ENCODE measurements at places on chromosomes 7 and 10. TPM values are rescaled to one million over a fixed set of nuclear protein-coding genes. Genes with fewer than 3 reads are reported as not detected.

DNA sequence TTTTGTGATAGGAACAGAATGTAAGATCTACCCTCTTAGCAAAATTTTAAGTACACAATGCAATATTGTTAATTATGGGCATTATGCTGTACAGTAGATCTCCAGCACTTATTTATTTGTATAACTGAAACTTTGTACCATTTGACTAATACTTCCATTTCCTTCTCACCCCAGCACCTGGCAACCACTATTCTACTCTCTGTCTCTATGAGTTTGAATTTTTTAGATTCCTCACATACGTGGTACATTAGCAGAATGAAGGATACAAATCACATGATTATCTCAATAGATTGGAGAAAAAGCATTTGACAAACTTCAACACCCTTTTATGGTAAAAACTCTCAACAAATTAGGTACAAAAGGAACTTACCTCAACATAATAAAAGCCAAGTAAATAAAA lies 90.3 kb upstream of the DLX6 start:
- H3K27ac ChIP-seq = no peak overlapping the region
- H3K27me3 ChIP-seq = no peaks in the 10 kb centered on the region
- H3K36me3 ChIP-seq = no peaks in the 10 kb centered on the region
- H3K4me1 ChIP-seq = no peaks in the 10 kb centered on the region
- no peak overlapping the region for H3K4me3 ChIP-seq
- no peak for DNase-seq

- H3K36me3 ChIP-seq = no peaks in the 10 kb centered on the region
- H3K27me3 ChIP-seq = no peaks in the 10 kb centered on the region
- DNase-seq = no peak
- no peak overlapping the region for H3K27ac ChIP-seq
- no peaks in the 10 kb centered on the region for H3K4me1 ChIP-seq
These were observed 11.7 kb upstream of the ZNF239 start for GRCh38 chr10:43585981-43586729.

- no peaks in the 10 kb centered on the region for H3K36me3 ChIP-seq
- DNase-seq = no peak
- no peak overlapping the region for H3K4me3 ChIP-seq
- H3K27ac ChIP-seq = no peak overlapping the region
- no peaks in the 10 kb centered on the region for H3K4me1 ChIP-seq
These were observed 10.9 kb downstream of the BPGM start for GRCh38 chr7:134657526-134657925.

GRCh38 chr7:16063716-16064675 lies 357.3 kb downstream of the CRPPA start:
- no peak overlapping the region for H3K27ac ChIP-seq
- H3K4me3 ChIP-seq = no peak overlapping the region
- H3K27me3 ChIP-seq = no peaks in the 10 kb centered on the region
- H3K36me3 ChIP-seq = no peaks in the 10 kb centered on the region
- DNase-seq = no peak

GRCh38 chr10:132654121-132654571 lies 116.6 kb downstream of the INPP5A start:
- no peak overlapping the region for H3K4me3 ChIP-seq
- peaks cover 37% of the 10 kb centered on the region for H3K36me3 ChIP-seq
- H3K4me1 ChIP-seq = no peaks in the 10 kb centered on the region
- no peaks in the 10 kb centered on the region for H3K27me3 ChIP-seq

GRCh38 chr7:129780257-129780973 lies 168.9 kb downstream of the NRF1 start:
- H3K27me3 ChIP-seq = peaks cover 65% of the 10 kb centered on the region
- DNase-seq = peak; percentile 39
- peak overlapping the region; percentile 72 for H3K27ac ChIP-seq

DNA sequence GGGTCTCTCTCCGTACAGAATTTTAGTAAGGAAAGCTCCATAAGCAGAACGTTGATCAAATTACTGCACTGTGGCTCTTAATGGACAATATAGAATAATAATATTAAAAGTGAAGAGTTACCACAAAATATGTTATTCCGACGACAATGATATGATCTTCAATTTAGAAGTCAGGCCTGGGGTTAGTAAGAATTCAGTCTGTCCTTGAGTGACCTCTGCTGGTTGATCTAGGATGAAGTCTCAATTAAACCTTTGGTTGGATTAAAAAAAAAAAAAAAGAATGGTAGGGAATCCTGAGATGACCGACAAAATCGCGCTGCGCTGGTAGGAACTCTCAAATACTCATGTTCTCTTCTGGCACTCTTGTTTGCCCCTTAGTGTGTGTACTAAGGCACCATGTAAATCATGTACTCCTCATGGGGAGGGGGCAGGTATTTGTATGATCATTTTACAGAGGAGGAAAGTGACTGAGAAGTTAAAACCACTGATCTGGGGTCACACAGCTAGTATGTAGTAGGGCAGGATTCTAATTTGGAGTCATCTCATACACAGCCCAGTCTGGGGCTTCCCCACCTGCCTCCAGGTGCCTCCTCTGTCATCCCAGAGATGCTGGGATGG lies 161.3 kb upstream of the NPVF start:
- DNase-seq = no peak
- no peaks in the 10 kb centered on the region for H3K4me1 ChIP-seq
- no peak overlapping the region for H3K27ac ChIP-seq
- no peaks in the 10 kb centered on the region for H3K27me3 ChIP-seq
- H3K36me3 ChIP-seq = no peaks in the 10 kb centered on the region
- no peak overlapping the region for H3K4me3 ChIP-seq

GRCh38 chr10:3424111-3424851 lies 251.7 kb upstream of the PITRM1 start:
- H3K36me3 ChIP-seq = no peaks in the 10 kb centered on the region
- H3K4me3 ChIP-seq = no peak overlapping the region
- no peak for DNase-seq

- peaks cover 16% of the 10 kb centered on the region for H3K4me1 ChIP-seq
- DNase-seq = peak; percentile 71
- H3K4me3 ChIP-seq = peak overlapping the region; percentile 73
- peak overlapping the region; percentile 100 for H3K27ac ChIP-seq
These were observed 4.9 kb downstream of the TRIM8 start for GRCh38 chr10:102648889-102649796.

GRCh38 chr10:129344103-129344502 lies 122.9 kb upstream of the MGMT start:
- no peaks in the 10 kb centered on the region for H3K36me3 ChIP-seq
- H3K4me1 ChIP-seq = no peaks in the 10 kb centered on the region
- H3K4me3 ChIP-seq = no peak overlapping the region
- H3K27me3 ChIP-seq = no peaks in the 10 kb centered on the region
- no peak overlapping the region for H3K27ac ChIP-seq

DNA sequence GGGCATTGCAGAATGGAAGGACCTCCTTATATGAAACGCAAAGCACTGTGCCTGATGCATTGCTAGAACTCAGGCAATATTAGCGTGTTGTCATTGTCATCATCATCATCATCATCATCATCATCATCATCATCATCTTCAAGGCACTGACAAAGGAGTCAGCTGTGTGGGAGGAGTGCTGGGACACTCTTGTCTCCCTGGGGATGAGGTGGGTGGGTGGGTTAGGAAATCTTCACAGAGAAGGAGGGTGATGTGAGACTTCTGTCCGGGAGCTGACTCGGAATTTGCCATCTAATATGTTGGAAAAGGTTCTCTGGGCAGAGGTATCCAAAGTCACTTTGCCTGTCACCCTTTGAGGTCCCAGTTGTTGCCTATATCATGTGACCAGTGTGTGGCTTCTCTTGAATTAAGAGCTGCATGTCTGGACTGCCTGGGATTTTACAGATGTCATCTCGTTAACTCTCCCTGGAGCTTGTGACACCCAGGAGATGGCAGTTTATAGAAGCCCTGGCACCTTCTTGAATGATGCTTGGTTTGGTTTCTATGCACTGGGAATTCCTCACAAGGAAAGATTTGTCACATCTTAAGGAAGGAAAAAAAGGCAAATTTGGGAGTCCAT lies 7.1 kb downstream of the HTRA1 start:
- H3K4me3 ChIP-seq = no peak overlapping the region
- no peaks in the 10 kb centered on the region for H3K27me3 ChIP-seq
- no peak for DNase-seq
- H3K27ac ChIP-seq = peak overlapping the region; percentile 45
- no peaks in the 10 kb centered on the region for H3K36me3 ChIP-seq
- H3K4me1 ChIP-seq = no peaks in the 10 kb centered on the region

DNA sequence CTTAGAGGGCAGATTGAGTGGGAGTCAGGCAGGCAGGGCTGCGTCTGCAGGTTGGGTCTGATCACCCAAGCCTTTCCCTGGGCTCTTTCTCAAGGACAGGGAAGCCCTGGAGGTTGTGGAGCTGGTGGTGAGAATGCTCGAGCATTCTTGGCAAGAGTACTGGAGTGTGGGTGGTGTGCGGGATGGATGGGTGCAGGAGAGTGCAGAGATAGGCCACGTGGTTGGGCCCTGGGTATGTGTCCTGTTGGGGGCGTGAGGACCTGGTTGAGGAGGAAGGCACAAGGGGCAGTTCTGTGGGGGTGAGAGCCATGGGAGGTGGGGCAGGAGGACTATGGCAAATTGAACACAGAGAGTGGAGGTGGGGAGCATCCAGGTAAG lies 135.9 kb downstream of the PTPN20 start:
- DNase-seq = peak; percentile 35
- no peak overlapping the region for H3K4me3 ChIP-seq
- no peaks in the 10 kb centered on the region for H3K36me3 ChIP-seq
- H3K27ac ChIP-seq = no peak overlapping the region
- H3K4me1 ChIP-seq = no peaks in the 10 kb centered on the region

- H3K4me3 ChIP-seq = peak overlapping the region; percentile 59
- peak overlapping the region; percentile 99 for H3K27ac ChIP-seq
- H3K4me1 ChIP-seq = no peaks in the 10 kb centered on the region
- DNase-seq = peak; percentile 69
- H3K36me3 ChIP-seq = no peaks in the 10 kb centered on the region
These were observed 404 bp upstream of the FMC1 start for GRCh38 chr7:139340808-139341057.

DNA sequence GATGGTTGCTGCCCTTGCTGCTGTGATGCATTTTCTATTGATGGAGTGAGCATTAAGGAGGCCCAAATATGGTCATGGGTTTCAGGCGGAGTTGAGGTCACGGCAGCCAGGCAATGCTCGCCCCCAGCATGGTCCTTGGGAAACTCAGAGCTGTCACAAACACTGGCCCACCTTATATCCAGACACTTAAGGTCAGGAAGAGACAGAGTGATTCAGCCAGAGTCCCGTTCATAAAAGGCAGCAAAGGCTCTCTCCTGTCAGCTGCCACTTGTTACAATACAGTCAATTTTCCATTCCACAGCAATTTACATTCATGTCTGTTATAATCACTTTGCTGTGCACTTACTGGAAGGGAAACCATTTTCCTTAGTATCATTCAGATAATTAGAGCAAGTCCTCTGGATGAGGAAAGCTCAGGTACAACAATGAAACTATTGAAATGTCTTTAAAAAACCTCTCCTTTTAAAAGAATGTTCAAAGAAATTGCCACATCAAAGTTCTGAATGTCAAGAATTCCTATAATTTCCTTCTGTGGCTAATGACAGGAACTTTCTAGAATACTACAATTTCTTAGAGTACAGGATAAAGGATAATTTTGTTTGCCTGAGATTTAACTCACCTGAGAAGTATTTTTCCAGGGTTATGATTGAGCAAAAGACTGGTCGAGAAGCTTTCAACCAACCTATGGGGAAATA lies 14.8 kb upstream of the ANKRD1 start:
- no peak overlapping the region for H3K4me3 ChIP-seq
- no peak for DNase-seq
- H3K4me1 ChIP-seq = no peaks in the 10 kb centered on the region
- no peak overlapping the region for H3K27ac ChIP-seq
- H3K36me3 ChIP-seq = no peaks in the 10 kb centered on the region

GRCh38 chr10:89589101-89589720 lies 53.8 kb upstream of the SLC16A12 start:
- H3K4me3 ChIP-seq = no peak overlapping the region
- no peaks in the 10 kb centered on the region for H3K36me3 ChIP-seq
- no peaks in the 10 kb centered on the region for H3K4me1 ChIP-seq

DNA sequence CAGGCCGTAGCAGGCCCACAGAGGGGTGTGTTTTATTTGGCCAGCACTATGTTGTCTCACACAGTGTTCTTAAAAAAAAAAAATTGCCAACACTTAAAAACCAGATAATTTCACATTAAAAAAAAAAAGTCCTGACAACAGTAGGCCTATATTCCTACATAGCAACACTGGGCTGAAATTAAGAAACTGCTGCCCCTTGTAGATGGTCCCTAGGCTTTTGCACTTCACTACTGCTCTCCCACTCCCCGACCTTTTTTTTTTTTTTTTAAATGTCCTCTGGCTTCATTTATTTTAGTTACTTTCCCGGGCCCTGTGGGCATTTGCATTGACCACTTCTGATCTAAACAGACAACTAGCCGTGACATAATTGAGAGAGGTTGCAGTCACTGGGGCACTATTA lies 36.0 kb downstream of the SPAG6 start:
- H3K27me3 ChIP-seq = no peaks in the 10 kb centered on the region
- DNase-seq = no peak
- H3K4me3 ChIP-seq = no peak overlapping the region
- H3K36me3 ChIP-seq = no peaks in the 10 kb centered on the region
- H3K4me1 ChIP-seq = no peaks in the 10 kb centered on the region

- no peaks in the 10 kb centered on the region for H3K4me1 ChIP-seq
- H3K4me3 ChIP-seq = no peak overlapping the region
- no peaks in the 10 kb centered on the region for H3K27me3 ChIP-seq
- H3K36me3 ChIP-seq = no peaks in the 10 kb centered on the region
These were observed 218.5 kb upstream of the KLF6 start for GRCh38 chr10:4003348-4003973.

DNA sequence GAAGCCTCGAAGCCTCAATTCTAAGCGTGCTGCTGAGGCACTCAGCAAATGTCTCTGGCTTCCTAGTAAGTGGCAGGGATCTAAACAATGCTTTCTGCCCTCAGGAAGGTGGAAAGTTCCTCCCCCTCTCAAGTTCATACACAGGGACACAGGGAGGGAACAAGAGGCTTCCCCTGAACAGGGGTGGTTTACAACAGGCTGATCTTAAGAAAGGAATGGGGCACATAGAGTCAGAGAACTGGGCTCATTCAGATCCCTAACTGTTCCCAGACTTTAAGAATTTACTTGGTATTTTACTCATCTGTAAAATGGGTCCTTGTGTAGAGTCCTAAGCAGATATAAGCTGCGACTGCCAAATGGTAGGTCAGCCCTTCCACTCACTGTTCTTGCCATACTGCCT lies 2.5 kb downstream of the TNS3 start:
- DNase-seq = no peak
- H3K27me3 ChIP-seq = no peaks in the 10 kb centered on the region
- peak overlapping the region; percentile 9 for H3K4me3 ChIP-seq
- H3K4me1 ChIP-seq = peaks cover 68% of the 10 kb centered on the region

MXI1 gene
- 58.0 TPM for total RNA-seq

GARS1 gene
- total RNA-seq = 77.8 TPM

CNPY1 gene
- total RNA-seq = 0.40 TPM

BICC1 gene
- total RNA-seq = 4.2 TPM

AP3M1 gene
- 22.3 TPM for total RNA-seq

PDE6C gene
- total RNA-seq = not detected

PNLIP gene
- total RNA-seq = not detected

TSPAN13 gene
- 26.8 TPM for total RNA-seq

NEBL gene
- 33.0 TPM for total RNA-seq

UCN3 gene
- total RNA-seq = 2.6 TPM

BAIAP2L1 gene
- total RNA-seq = 31.4 TPM

EBF3 gene
- total RNA-seq = 4.1 TPM

FAM25C gene
- not detected for total RNA-seq

All from Peyer's patch (tissue), 4 donors.